ENCODE measurements at places on chromosomes 6 and 20.

GRCh38 chr6:115908906-115909559 is 151.7 kb downstream of the FRK start:
- DNase-seq: no peak

- peak; percentile 57 for DNase-seq
Measured at GRCh38 chr6:43608310-43608763, 20.7 kb downstream of the GTPBP2 start.

DNA sequence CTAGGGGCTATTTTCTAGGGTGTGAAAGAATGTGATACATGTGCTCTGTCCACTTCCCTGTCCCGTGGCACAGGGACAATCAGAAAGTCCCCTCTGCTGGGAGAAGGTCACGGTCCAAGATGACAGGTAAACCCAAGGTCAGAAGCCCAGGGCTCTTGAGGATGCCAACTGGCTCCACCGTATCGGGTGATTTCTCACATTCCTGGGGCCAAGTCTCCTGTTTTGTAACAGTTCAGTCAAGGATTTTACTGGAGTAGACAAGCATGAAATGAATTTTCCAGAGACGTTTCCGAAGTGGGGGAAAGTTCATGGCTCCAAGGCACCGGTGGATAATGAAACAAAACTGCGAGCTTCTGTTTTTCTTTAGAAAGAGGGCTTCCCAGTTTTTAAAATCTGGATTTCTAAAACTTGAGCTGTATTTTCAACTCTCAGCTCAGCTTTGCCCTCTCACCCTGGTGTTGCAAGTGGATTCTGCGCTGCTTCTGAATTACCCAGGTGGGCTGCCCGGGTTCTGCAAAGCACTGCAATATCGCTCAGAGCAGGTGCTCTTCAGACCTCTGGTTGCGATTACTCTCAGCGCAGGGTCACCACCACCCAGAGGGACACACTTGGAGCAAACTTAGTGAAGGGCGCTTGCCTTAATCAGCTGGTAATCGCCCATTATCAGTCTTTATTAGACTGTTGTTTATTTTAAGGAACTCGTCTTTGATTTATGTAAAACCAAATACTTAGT is 64.4 kb upstream of the TMEM170B start:
- DNase-seq: no peak

DNA sequence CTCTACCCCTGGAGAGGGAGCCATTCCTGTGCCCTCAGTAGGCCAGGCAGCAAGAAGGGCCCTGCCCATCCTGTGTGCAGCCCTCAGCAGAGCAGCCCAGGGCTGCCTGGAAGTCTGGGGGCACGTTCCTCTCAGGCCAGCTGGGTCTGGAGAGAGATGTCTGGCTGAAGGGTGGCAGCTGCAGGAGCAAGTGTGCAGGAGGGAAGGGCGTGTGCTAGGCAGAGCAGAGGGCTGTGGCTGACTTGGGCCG is 62.7 kb downstream of the NOL4L start:
- DNase-seq: no peak

- no peak for DNase-seq
Measured at GRCh38 chr6:69817358-69817757, 20.5 kb upstream of the LMBRD1 start.

- no peak for DNase-seq
Measured at GRCh38 chr6:34961574-34961973, 72.5 kb downstream of the ANKS1A start.

DNA sequence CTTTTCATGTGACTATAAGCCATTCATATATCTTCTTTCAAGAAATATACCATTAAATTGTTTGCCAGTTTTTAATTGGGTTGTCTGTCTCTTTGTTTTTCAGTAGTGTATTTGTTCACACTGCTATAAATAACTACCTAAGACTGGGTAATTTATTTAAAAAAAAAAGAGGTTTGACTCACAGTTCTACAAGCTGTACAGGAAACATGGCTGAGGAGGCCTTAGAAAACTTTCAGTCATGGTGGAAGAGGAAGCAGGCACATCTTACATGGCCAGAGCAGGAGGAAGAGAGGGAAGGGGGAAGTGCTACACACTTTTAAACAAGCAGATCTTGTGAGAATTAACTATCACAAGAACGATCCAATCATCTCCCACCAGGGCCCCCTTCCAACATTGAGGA is 255.3 kb downstream of the EPM2A start:
- DNase-seq: no peak

- DNase-seq: no peak
Measured at GRCh38 chr6:139732451-139732850, 358.0 kb upstream of the CITED2 start.

- DNase-seq: no peak
Measured at GRCh38 chr20:24834310-24834709, 114.8 kb upstream of the CST7 start.

DNA sequence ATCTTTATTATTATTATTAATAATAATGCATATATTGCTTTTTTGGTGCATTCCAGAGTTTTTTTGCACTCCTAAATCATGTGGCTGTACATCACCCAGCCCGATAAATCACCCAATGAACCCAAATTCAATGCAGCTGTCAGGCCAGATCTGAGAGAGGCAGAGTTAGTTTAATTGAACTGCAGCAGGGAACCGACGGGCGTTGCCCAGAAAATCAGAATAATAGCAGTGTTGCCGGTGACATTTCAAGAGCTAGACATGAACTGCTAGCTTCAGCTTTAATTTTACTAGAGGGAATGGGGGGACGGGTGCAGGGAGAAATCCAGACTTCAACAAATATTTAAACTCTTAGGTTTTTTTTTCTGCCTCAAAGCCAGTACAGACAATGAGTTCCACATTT is 135.0 kb downstream of the CLIC5 start:
- DNase-seq: no peak

DNA sequence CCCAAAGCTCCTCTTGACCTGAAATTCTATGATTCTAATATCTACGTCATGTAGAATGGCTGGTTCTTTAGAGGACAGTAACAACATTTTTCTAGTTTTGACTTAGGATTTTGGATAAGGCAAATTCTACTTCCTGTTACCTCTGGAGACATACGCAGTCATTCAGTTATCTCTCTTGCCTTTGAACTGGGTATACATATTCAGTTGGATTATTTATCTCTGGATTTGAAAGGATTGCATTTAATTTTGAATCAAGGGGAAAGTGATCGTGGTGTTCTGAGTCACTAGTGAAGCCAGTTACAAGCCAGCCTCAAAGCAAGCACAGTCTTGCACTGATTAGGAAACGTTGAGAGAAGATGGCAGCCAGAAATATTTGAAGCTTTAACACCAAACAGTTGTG is 35.3 kb upstream of the BCAS1 start:
- DNase-seq: no peak

GRCh38 chr6:147057705-147058342 is 146.4 kb upstream of the STXBP5 start:
- DNase-seq: no peak

DNA sequence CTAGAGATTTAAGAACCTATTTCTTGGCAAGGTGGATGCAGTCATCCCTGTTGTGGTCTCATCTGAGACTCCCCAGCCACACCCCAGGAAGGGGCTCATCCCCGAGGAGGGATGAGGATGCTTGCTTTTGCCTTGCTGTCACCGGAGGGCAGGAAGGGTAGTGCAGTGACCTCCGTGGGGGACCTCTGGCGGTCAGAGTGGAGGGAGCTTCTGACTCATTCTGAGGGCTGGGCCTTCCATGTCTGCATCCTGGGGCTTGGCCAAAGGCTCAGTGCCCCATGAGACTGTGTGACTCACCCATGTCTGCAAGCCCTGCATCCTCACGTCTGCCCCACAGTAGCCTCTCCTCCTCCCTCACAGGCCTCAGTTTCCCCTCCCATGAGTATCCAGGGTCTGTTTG is 38.7 kb downstream of the UQCC2 start:
- peak; percentile 11 for DNase-seq

GRCh38 chr20:37349517-37350491 is 3.9 kb downstream of the SRC start:
- DNase-seq: peak; percentile 90

GRCh38 chr6:167797011-167797471 is 29.7 kb upstream of the AFDN start:
- no peak for DNase-seq

DNA sequence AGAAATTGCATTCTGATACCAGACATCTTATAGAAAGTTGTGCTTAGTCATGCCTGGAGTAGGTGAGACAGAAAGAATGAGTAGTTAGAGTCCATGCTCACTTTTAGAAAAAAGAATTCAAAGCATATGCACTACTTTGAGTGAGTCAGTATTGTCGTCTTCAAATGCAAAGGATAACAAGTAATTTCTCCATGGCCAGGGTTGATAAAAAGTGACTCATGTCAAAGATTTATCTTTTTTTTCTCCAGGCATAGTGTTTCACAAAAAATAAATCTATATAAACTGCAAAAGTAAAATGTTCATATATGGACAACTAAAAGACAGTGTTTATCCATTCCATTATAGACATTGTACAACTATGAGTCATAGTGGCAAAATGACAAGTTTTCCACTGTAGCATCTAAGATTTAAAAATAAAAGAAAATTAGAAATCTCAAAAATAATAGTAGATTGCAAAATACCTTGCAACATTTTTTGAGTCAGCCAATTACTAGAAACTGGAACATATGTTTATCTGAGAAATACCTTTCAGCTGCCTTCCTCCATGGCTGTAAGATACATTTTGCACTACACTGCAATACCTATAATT is 329.6 kb downstream of the GRIK2 start:
- DNase-seq: no peak

- peak; percentile 61 for DNase-seq
Measured at GRCh38 chr6:63819831-63820230, 184.2 kb downstream of the PHF3 start.

DNA sequence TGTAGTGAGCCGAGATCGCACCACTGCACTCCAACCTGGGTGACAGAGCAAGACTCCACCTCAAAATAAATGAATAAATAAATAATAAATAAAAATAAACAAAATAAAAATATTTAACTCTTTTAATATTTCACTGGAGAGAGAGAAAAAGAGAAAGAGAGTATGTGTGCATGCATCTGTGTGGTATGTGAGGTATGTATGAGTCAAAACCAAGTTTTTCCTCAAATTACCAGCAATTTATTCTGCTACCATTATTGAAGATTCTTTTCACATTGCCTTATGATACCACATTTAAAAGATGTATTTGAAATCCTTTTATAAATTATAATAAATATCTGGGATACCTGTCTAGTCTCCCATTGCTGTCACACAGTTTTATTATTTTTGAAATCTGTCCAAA is 122.1 kb downstream of the CD164 start:
- no peak for DNase-seq

- no peak for DNase-seq
Measured at GRCh38 chr6:120700001-120700400, 634.3 kb downstream of the TBC1D32 start.

DNA sequence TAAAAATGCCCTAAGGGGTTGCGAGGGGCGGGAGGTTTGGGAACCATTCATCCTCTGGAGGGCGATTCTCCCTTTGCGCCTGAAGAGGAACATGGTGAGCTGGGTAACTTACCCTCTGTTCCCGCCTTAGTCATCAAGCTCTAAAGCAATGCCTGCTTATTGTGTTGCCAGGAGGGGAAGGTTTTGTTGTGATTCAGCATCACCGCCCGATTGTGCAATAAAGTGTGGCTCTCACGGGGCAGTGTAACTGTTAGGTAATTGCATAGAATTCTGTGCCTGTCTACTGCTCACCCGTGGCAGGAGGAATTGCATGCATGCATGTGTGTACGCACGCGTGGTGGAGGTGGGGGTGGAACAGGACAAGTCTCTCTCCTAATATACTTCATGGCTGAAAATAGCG is 95.5 kb upstream of the AGPAT4 start:
- peak; percentile 99 for DNase-seq

DNA sequence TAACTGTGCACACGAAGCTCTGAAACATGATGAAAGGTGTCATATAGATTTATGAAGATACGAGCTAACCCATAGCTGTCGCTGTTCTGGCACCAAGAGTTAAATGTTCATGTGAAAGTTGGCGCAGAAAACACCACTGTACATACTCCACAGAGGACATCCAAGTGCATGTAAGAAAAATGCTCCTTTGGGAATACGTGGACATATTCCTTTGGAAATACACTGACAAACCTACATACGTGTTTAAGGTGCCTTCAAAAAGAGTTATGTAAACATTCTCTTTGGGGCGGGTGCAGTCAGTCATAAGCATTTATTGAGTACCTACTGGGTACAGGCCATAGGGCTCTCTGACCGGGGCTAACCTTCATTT is 723 bp upstream of the ARID1B start:
- DNase-seq: no peak

All from CD14-positive monocyte (primary cell).